ENCODE measurements at places on chromosomes 4 and X.

- DNase-seq = no peak
Measured at GRCh38 chrX:30992381-30992904, 79.4 kb downstream of the FTHL17 start.

- peak; percentile 2 for DNase-seq
Measured at GRCh38 chr4:16001484-16001858, 38.5 kb upstream of the FGFBP2 start.

- no peak for DNase-seq
Measured at GRCh38 chrX:17475449-17476217, 100.6 kb downstream of the NHS start.

GRCh38 chr4:177596035-177596434 lies 153.8 kb upstream of the AGA start:
- no peak for DNase-seq

- no peak for DNase-seq
Measured at GRCh38 chr4:154562697-154563254, at the start of gene FGB. TSS of gene FGB (plus strand) at chr4:154563011. CDS start at chr4:154563019, 8 bp downstream.

GRCh38 chr4:167903291-167903721 lies 189.0 kb upstream of the ANXA10 start:
- DNase-seq = no peak

DNA sequence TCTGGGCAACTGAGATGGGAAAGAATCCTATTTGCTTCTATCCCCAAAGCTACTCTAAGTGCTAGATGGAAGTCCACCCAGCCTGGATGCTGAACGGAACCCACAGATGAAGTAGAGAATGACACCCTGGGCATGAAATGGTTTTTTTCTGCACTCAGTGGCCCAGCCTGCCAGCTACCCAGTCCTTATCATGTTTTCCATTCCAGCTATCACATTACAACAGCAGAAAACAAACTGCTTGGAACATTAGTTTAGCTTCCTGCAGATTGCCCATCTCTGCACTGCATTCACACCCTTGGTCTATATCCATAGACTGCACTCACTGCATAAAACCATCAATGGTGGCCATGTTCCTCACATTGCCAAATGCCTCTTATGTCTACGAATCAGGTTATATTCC lies 79.1 kb downstream of the NYX start:
- no peak for DNase-seq

DNA sequence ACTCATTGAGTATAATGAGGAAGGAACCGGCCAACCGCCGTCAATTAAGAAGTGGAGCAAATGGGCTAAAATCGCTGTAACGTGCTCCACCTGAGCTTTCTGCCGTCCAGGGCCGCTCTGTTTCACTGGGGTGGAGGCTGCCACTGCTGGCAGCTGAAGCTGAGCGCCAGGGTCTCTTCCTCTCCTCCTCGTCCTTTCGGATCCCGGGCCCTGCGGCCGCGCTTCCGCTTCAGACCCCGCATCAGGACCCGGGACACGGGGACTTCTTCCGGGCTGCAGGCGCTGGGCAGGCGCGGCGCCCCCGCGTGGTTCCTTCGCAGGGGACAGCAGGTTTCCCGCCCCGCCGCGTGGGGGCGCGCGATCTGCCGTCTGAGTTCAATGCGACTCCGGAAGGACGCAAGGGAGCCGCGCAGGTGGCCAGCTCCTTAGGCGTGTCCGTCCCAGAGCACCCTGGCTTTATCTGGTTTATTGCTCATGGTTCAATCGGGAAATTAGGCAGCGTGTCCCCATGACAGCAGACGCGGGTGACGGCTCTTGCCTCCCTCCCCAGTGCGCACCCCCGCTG lies 519.8 kb downstream of the TRIML1 start:
- no peak for DNase-seq

- no peak for DNase-seq
Measured at GRCh38 chr4:130077275-130077674, 981.3 kb downstream of the C4orf33 start.

DNA sequence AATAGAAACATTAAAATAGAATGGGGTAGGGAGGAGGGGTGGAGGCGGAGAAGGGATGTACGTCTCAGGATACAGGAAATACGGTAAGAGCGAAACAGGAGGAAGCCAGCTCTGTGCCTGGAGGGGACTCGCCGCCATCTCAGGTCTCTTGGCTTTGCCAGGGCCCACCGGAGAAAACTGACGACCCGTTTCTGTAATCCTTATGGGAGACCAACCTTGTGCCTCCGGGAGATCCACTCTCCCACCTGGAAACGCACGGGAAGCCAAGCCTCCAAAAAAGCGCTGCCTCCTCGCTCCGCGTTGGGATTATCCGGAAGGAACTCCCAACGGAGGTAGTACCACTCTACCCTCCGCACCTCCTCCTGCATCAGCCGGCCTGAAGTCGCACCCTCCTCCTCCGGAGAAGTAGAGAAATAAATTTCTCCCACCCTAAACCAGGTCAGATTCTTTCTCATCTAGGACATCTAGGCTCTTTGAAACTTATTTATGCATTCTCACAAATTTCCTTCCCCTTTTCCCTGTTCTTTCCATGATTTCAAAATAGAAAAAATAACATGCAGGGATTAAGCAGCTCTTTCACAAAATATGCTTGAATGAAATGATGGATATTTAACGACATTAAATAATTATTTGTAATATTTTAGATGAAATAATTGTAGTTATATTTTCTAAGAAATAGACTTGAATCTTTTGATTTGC lies at the start of gene NBDY:
NBDY (plus strand) TSS at position 92 of the 699 bp plus-strand sequence; CDS start at position 203, 111 bp downstream.
- no peak for DNase-seq

- no peak for DNase-seq
Measured at GRCh38 chr4:53484911-53485657, 106.2 kb downstream of the LNX1 start.

DNA sequence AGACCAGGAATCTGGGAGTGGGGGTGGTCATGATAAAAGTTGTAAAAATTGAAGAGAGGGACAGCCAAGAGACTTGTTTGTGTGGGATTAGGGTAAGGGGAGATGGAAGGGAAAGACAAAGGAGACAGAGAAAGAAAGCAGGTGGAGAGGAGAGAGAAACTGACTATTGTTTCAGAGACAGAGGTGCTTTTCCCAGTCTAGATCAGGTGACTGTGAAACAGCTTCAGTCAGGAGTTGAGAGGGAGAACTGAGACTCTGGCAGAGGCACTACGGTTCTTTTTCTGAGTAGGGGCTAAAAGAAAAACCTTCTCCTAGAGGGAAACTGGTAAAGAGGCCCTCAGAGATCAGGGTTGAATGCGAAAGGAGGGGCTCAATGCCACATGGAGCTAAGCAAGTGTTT lies 106.4 kb downstream of the KDR start:
- DNase-seq = no peak

GRCh38 chr4:61443813-61444510 lies 243.8 kb downstream of the ADGRL3 start:
- no peak for DNase-seq

DNA sequence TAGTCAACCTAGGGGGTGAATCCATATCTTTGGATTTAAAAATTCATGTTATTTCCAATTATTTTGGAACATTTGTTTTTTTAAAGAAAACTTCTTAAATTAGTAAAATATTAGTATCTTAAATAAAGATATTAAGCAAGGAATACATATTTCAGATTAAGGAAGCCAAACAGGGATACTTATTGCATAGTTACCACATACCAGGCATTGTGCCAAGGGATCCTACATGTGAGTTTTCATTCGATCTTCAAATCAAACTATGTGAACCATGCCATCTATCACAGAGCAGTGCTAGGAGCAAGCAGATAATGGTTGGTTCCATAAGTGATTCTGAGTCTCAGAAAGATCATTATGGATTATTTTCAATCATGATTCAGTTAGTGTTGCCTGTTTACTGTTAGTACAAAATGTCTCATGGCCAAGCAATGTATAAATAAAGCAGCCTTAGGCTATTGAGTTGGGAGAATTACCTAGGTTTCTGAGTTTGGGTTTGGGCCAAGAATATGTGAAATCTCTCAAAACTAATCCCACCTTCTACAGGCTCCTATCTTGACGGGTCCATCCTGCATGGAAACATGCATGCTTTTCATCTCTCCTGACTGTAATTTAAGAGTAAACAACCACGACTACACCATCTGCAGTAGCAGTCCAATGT lies 176.7 kb downstream of the NPFFR2 start:
- no peak for DNase-seq

DNA sequence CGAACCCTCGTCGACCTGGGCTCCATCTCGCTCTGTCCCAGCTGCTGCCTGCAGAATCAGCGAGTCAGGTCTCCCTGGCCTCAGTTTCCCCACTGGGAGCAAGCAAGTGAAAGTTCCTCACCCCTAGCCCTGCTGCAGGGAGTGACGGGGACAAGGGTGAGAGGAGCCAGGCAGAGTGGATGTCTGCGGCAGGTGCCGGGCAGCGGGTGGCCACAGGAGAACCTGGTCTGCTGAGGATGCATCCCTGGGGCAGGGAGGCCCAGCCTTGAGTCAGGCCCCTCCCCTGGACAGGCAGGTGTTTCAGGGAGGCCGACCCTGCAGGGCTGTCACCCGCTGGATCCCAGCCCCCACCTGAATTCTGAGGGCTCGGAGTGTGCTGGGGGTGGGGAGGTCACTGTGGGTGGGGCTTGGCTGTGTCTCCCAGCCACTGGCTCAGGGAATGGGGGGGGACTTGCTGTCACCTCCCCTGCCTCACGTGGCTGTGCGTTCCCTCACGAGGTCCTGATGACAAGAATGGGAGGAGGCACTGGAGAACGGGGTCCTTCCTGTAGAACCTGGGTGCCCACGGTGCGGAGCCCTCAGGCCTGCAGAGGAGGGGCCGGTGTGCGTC lies 33.2 kb downstream of the LRPAP1 start:
- no peak for DNase-seq

DNA sequence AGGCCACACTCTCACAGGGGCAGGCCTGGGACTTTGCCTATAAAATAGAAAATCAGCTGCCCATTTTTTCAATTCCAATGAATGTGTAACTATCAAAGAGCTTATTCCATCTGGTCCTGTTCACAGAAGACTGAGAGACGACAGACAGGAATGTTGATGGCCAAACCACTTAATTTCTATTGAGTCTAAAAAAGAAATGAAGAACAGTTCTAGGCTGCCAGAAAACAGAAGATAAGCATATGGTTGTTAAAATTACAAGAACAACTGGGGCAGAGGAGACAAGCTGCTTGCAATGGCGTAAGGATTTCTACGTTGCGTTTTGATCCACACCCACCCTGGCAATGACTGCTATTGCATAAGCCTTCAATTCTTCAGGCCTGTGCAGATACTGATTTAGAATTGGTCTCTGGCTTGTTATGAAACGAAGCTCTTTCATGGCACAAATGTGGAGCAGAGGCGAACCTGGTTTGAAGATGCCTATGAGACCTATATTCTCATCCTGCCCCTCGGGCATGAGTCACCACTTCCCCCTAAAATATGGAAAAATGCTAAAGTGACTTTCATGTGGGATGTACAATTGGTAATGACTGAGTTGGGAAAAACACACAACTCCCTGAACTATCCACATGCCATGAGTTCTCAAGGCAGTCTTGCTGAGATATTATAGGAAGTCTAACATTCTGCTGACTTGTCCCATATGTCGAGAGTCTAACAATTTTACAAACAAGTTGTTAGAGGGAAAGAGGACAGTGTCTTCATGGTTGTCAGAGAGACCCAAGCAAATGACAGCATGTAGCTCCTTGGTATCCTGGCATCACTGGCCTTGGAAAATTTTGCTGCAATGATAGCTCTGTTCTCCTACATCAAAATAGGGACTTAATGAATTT lies 37.9 kb upstream of the SORBS2 start:
- no peak for DNase-seq

DNA sequence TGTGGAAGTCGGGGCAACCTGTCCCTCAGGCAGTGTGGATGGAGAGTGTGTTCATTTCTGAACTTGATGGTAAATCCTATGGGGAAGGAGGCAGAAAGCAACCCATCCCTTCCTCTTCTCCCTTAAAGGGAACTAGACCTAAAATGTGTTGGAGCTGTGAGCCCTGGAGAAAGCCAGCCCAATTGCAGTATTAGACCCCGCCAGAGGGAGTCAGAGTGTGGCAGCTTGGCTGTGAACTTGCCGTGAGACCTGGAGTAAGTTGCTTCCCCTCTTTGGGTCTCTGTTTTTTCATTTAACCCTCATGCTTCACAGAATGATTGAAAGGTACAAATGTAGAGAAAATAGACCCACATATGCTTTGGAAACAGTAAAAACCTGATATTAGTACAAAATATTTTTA lies 108.7 kb upstream of the PAK3 start:
- DNase-seq = no peak

- DNase-seq = no peak
Measured at GRCh38 chrX:88397551-88397950, 349.5 kb upstream of the CPXCR1 start.

GRCh38 chr4:133623847-133624246 lies 474.8 kb downstream of the PCDH10 start:
- no peak for DNase-seq

- no peak for DNase-seq
Measured at GRCh38 chr4:122517345-122517744, 60.8 kb upstream of the IL2 start.

GRCh38 chr4:7967501-7968261 lies 28.0 kb upstream of the AFAP1 start:
- no peak for DNase-seq

DNA sequence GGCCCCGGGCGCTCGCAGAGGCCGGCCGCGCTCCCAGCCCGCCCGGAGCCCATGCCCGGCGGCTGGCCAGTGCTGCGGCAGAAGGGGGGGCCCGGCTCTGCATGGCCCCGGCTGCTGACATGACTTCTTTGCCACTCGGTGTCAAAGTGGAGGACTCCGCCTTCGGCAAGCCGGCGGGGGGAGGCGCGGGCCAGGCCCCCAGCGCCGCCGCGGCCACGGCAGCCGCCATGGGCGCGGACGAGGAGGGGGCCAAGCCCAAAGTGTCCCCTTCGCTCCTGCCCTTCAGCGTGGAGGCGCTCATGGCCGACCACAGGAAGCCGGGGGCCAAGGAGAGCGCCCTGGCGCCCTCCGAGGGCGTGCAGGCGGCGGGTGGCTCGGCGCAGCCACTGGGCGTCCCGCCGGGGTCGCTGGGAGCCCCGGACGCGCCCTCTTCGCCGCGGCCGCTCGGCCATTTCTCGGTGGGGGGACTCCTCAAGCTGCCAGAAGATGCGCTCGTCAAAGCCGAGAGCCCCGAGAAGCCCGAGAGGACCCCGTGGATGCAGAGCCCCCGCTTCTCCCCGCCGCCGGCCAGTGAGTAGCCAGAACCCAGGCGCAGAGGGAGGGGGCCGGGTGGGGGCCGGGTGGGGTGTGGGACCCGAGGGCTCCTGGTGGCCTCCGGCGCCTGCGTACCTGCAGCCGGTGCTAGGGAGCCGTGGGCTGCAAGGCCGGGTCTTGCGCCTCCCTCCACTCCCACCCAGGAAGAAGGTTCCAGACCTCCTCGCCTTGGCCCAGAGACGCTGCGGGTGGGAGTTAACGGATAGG lies 534 bp downstream of the MSX1 start:
- DNase-seq = no peak

- no peak for DNase-seq
Measured at GRCh38 chr4:58669783-58670182, 1559.6 kb upstream of the IGFBP7 start.

Measured in activated CD4-positive, CD25-positive, alpha-beta regulatory T cell (primary cell).